ENCODE measurements at places on chromosomes 7 and 10.

GRCh38 chr7:1579481-1580421 is 9.9 kb upstream of the PSMG3 start:
- peak; percentile 59 for DNase-seq

DNA sequence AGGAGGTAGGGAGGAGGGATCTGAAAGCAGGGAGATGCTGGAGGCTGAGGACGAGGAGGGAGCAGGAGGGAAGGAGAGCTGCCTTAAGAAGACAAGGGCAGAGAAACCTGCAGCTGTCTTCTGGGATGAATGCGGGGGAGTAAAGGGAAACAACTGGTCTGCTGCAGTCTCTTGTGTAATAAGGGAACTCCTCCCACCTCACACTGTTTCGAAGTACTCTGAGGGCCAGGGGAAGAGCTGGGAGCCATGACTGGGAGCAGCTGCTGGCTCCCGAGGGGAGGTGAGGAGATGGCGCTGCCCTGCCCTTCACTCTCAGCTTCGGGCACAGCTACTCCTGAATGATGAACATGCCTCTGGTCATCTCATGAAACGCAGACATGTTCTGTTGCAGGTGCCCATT is 65.1 kb downstream of the CLEC2L start:
- no peak for DNase-seq

DNA sequence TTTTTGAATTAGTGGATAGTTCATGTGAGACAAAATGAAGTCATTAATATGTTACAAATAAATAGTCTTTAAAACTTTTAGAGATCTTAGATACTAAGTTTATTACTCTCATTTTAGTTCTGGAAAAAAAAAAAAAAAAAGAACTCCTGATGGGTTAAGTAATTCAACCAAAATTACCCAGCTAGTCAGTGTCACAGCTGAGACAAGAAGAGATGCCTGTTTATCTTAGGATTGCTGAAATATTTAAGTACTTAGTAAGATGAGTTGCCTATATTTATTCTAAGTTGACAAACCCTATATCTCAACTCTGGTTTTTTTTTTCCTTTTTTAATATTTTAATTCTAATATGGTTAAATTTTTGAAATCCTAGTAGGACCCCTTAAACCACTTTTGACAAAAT is 781.0 kb upstream of the LRRN3 start:
- no peak for DNase-seq

- no peak for DNase-seq
Observed at GRCh38 chr10:71755179-71755879, 18.0 kb downstream of the VSIR start.

DNA sequence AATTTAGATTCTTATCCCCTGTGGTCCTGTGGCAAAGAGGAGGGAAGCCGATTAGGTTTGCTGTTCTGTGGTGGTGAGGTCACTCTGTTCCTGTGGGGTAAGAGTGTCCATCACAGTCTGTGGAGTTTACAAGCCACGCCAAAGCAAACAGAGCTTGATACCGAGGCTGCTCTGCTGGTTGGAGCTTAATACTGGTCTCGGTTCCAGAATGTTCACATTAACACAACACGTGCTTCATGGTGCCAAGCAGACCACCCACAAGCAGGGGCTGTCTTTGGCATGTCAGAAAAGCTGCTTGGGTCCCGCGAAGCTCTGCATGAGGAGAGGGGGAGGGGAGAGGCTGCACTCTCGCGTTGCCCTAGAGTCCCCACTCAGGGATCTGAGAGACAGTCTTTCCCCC is 47.5 kb downstream of the DNAJB6 start:
- no peak for DNase-seq

- no peak for DNase-seq
Observed at GRCh38 chr10:34761453-34761852, 53.6 kb downstream of the PARD3 start.

GRCh38 chr7:91565499-91566401 is 301.5 kb downstream of the FZD1 start:
- no peak for DNase-seq

- DNase-seq: no peak
Observed at GRCh38 chr7:152081088-152081487, 55.6 kb downstream of the GALNT11 start.

GRCh38 chr7:92968502-92968901 is 132.1 kb upstream of the CDK6 start:
- DNase-seq: peak; percentile 48

- no peak for DNase-seq
Observed at GRCh38 chr10:91349381-91349780, 60.8 kb upstream of the HECTD2 start.

DNA sequence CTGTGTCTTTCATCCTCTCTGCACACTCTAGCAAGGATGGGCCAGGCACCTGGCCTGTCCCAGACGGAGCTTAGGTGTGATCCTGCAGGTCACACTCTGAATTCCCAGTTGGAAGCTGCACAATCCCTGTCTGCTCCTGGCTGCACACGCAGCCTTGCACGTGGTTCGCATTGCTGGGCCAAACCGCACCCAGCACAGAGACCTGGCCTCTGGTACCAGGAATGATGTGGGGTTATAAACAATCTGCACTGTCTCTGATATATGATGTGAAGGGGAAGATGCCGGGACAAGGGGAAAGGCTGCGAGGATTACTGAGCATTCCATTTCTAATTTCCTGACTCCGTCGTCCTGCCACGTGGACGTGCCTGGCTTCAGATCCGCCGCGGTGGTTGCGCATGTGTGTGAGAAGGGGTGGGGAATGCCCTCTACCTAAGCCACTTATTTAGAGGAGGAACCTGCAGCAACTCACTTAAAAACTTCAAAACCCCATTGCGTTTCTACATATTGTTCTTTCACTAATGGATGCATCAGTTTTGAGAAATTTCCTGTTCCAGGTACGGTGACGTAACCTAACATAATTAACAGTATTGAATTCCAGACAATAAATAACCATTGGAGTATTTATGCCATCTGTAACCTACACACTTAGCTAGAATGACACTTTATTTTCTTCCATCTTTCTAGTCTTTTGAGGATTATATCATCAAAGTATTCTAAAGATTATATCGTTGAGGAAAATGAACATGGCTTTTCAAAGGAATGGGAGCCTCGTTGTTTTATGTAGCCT is 559.7 kb upstream of the MGMT start:
- no peak for DNase-seq

DNA sequence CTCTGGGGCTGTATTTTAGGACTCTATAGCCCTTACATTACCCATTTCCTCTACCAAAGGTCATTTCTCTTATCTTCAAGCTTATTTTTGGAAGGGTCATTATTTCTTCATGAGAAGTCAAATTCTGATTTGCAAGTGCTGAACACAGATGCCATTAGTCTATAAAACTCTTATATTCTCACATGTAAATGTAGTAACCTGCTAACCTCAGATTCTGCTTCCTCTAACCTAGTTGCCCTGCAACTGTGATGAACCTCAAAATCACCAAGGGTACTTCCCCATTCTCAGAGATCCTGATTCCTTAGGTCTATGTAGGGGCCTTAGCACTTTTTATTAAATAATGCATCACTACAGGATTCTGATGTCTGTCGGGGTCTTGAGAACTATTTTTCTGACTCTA is 6.3 kb downstream of the FAS start:
- peak; percentile 71 for DNase-seq

GRCh38 chr7:45055016-45055415 is 33.8 kb downstream of the NACAD start:
- no peak for DNase-seq

- peak; percentile 81 for DNase-seq
Observed at GRCh38 chr7:101308245-101309085, 13.1 kb downstream of the IFT22 start.

DNA sequence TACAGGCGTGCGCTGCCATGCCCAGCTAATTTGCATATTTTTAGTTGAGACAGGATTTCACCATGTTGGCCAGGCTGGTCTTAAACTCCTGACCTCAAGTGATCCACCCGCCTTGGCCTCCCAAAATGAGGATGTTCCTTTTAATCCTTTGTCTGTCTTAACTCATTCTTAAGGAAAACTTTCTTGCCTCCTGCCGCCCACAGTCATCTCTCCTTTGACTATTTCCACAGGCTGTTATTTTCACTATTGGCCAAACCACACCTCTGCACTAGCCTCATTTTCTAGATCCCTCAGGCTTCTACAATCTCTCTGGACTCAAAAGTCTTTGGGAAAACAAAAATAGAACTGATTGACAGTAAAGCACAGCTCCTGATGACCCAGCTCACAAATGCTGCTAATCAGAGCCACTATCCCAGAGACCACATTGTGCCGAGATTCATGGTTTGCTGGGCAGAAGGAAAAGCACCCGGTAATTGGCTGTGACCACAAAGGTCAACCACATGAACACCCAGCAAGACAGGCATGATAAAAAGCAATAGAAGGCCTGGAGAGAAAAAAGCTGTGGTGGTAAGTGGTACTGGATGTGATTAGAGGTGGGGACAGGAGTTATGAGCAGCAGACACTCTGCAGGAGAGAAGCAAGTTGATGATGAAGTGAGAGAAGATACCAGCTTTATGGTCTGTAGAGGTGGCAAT is 44.1 kb upstream of the ZNRF2 start:
- DNase-seq: peak; percentile 40

- no peak for DNase-seq
Observed at GRCh38 chr7:7870555-7870954, 98.0 kb upstream of the GLCCI1 start.

DNA sequence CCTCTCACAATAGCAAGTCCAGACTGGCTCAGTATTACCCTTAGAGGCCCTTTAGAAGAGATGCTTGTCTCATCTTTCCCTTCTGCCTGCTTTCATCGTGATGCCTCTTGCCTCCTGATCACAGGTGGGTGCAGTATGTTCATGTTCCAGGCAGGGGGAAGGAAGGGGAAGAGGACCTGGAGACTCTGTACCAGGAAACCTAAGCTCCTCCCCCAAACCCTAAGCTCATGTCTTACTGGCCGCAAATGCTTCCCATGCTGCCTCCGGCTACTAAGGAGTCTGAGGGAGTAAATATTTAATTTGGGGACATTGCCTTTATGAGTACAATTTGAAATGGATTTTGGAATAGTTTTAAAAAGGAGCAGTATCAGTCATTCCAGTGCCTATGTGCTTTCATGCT is 192.6 kb downstream of the CDCA7L start:
- DNase-seq: no peak

- peak; percentile 69 for DNase-seq
Observed at GRCh38 chr7:46058086-46058823, 137.2 kb upstream of the IGFBP3 start.

DNA sequence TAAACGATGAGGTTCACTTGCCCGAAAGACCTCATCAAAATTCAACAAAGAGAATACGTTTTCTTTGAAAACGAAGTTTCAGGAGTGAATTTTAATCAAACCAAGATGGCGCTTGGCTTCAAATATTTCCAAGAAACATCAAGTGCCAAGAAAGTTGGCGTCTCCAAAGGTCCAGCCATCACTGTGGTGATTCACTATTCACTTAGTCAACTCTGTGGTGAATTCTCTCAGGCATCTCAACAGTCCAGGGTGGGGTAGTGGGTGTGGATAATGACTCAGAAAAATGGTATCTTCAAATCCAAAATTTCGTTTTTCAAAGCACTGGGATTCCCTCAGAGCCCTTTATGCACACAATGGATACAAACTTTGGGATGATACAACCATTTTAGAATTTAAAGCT is 133.1 kb downstream of the SVIL start:
- no peak for DNase-seq

GRCh38 chr7:1059200-1060091 is 15.1 kb downstream of the GPR146 start:
- peak; percentile 85 for DNase-seq

DNA sequence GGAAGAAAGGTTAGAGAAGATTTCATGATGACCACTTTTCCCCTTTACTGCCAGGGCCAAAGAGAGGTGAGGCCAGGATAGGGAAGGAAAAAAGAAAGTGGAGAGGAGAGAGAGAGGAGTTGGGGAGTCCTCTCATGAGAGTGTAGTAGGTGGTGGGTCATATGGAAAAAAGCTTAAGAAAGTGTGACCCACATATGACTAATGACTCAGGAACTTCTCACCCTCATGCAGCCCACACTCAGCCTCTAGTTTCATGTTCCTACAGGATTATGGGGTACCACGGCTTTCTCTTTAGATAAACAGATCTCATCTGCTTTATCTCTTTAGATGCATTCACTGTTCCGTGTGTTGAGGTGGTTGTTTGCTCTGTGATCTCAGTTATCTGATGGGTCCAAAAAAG is 462.5 kb upstream of the IGFBP3 start:
- peak; percentile 12 for DNase-seq

GRCh38 chr7:18656362-18656761 is 160.8 kb downstream of the HDAC9 start:
- DNase-seq: no peak

GRCh38 chr7:122965306-122965705 is 30.2 kb downstream of the TAS2R16 start:
- no peak for DNase-seq

DNA sequence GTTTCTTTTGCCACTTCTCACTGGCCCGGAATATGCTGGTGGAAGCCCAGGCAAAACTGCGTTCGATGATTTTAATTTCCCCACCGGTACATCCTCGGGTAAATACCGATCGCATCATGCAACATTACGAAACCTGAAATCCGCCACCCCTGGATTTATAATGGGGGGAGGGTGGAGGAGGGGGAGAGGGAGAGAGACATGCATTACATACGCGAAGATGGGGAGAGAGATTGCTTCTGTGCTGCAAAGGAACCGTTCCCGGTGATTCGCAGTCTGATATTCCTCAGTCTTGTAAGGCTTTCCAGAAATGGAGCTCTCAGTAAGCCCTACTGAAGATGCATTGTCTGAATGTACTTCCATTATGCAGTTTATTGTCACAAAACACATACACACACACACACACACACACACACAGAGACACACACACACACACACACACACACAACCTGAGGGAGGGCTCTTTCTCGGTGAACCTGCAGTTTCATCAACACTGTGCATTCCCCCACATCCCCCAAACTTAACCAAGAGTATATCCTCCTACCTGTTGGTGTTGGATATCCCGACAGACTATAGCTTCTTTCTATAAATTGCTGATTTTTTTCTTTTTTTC is 741 bp downstream of the GPR85 start:
- DNase-seq: no peak

DNA sequence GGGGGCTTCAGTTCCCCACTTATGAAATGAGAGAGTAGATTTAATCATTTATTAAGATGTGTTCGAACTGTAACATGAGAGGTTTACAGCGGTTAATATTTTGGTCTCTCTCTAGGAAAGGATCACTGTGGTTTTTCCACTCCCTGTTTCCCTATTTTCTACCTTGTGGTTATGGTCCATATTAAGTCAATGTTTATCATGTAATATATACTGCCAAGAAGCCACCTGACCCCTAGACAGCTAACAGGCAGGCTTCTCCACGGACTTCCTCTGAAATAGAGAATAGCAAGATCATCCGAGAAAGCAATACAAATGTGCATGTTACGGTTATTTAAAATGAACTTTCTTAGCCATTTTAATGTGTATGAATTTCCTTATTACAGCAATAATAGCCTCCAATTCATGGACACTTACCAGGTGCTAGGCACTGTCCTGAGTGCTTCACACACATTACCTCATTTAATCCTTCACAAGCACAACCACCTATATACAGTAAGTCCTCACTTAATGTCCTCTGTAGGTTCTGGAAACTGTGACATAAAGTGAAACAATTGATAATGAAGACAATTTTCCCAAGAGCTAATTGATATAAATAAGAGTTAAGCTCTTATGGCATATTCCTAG is 835 bp upstream of the COL28A1 start:
- DNase-seq: no peak

GRCh38 chr7:670501-671390 is 55.8 kb upstream of the DNAAF5 start:
- DNase-seq: no peak
